ENCODE measurements at places on chromosomes 1 and 21.
A peak's percentile ranks its signal among the peaks of the same experiment; 100 is the strongest.

- DNase-seq = no peak
- no peaks in the 10 kb centered on the region for H3K4me1 ChIP-seq
- H3K27me3 ChIP-seq = no peaks in the 10 kb centered on the region
- H3K36me3 ChIP-seq = no peaks in the 10 kb centered on the region
- no peak overlapping the region for H3K27ac ChIP-seq
Measured at GRCh38 chr21:26422706-26423105, 150.4 kb downstream of the CYYR1 start.

DNA sequence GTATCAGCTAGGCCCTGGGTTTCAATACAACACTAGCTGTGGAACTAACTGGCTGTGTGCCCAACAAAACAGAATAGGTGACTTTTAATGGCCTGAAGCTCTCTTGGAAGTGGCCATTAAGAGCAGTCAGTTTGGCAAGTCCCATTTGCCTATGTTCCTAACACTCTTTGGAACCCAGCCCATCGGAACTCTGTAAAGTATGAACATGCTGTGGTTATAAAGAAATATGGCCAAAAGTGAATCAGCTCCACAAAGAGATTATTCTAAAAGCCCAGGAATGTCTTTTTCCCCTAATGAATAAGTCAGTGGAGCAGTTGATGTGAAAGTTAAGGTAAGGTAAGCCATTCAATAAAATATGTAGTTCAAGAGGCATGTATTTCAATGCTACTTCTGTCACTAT is 223.7 kb upstream of the ADAMTS5 start:
- no peak overlapping the region for H3K4me3 ChIP-seq
- H3K36me3 ChIP-seq = no peaks in the 10 kb centered on the region
- no peaks in the 10 kb centered on the region for H3K4me1 ChIP-seq
- H3K27ac ChIP-seq = no peak overlapping the region

DNA sequence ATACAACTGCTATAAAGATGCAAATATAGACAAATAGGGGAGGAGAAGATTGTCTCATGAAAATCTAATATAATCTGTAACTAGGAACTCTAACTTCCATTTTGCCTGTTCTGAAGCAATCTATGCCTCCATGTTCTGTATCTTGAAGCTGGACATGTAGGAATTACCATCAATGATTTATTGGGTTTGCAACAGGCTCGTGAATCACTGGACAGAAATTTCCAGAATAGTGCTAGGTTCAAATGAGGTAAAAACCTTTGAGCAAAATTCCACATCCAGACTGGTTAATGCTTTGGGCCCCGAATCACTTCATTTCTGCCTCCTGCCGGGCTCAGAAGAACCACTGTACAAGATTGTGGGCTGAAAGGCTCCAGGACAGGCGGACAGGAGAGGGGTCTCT is 110.7 kb upstream of the CTTNBP2NL start:
- H3K4me1 ChIP-seq = no peaks in the 10 kb centered on the region
- H3K4me3 ChIP-seq = no peak overlapping the region
- H3K27ac ChIP-seq = no peak overlapping the region
- H3K27me3 ChIP-seq = peaks cover 10% of the 10 kb centered on the region

- DNase-seq = no peak
- no peaks in the 10 kb centered on the region for H3K27me3 ChIP-seq
- H3K36me3 ChIP-seq = no peaks in the 10 kb centered on the region
- no peak overlapping the region for H3K4me3 ChIP-seq
- no peak overlapping the region for H3K27ac ChIP-seq
- H3K4me1 ChIP-seq = no peaks in the 10 kb centered on the region
Measured at GRCh38 chr1:11501491-11501897, 22.5 kb downstream of the DISP3 start.

- no peaks in the 10 kb centered on the region for H3K4me1 ChIP-seq
- no peak overlapping the region for H3K4me3 ChIP-seq
- peak; percentile 3 for DNase-seq
Measured at GRCh38 chr1:209527372-209527771, 56.1 kb upstream of the CAMK1G start.

DNA sequence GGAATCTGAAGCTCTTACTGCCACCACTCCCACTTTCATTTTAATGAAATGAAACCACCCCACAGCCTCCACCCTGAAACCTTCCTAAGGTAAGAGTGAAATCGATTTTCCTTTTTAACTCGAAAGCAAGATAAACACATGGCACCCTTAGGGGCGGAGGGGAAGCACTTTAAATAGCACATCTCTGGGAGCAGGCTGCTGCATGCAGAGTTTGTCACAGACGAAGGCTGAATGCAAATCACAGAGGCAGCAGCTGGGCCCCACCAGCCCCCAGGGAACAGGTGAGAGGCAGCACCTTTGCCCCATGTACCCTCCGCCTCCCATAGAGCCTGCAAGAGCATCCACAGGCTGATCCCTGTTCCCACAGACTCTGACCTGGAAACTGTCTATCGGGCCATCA is 60.0 kb upstream of the GRIK3 start:
- no peaks in the 10 kb centered on the region for H3K27me3 ChIP-seq
- H3K27ac ChIP-seq = no peak overlapping the region
- no peak overlapping the region for H3K4me3 ChIP-seq
- no peaks in the 10 kb centered on the region for H3K4me1 ChIP-seq
- no peaks in the 10 kb centered on the region for H3K36me3 ChIP-seq

DNA sequence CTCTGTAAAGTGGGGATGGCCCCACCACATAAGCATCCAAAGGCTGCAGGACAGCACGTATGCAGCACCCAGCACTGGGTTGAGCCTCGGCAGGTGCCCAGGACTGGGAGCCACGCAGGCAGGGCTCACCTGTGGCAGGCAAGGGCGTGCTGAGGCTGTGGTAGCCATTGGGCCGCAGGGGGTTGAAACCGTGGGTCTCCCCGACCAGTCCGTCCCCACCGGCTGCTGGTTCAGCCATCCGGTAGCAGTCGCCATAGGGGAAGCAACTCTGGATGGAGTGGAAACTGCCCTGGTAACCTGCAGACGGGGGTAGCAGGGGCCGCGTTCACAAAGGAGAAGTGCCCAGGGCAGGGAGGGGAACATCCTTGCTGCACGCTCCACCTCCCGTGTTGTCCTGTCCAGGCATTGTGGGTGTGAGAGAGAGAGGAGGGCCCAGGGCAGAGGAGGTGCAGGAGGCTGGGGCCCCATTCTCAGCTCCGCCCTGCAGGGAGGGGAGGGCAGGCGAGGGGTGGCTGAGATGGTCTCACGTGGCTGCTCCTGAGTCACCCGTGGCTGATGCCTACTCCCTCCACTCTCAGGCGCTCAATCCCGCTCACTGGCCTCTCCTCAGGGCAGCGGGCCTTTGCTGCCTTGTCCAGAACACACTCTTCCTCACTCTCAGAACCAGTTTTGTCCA is 49.9 kb downstream of the DMRTB1 start:
- no peaks in the 10 kb centered on the region for H3K36me3 ChIP-seq
- H3K4me1 ChIP-seq = peaks cover 38% of the 10 kb centered on the region
- DNase-seq = no peak
- no peak overlapping the region for H3K27ac ChIP-seq

Data from cardiac muscle cell (in vitro differentiated cells and primary cell).